Erythroblast (primary cell): ENCODE measurements at places on chromosomes 5 and 9.

- no peak for DNase-seq
Observed at GRCh38 chr5:55327281-55327680, 19.5 kb downstream of the MTREX start.

- no peak for DNase-seq
Observed at GRCh38 chr9:32823551-32823950, 40.2 kb downstream of the TMEM215 start.

- no peak for DNase-seq
Observed at GRCh38 chr9:97310023-97310422, 2.6 kb downstream of the CCDC180 start.

DNA sequence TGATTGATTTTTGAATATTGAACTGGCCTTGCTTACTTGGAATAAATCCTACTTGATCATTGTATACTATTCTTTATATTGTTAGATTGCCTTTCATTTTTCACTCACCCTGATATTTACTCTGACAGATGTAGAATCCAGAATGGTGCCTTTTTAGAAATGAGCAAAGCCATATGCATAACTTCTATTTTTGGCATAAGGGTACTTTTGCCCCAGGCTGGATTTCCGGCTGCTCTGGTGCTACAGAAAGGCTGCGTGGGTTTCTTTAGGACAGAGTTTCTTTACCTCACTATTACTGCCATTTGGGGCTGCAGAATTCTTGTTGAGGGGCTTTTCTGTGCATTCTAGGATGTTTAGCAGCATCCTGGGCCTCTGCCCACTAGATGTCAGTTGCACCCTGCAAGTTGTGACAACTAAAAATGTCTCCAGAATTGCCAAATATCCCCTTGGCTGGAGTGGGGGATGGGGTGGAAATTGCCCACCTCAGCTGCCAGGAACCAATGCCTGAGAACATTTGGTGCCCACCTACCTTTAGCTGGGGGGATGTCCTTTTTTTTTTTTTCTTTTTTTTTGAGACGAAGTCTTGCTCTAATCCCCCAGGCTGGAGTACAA, 50.1 kb downstream of the SLC36A1 start:
- DNase-seq = no peak

DNA sequence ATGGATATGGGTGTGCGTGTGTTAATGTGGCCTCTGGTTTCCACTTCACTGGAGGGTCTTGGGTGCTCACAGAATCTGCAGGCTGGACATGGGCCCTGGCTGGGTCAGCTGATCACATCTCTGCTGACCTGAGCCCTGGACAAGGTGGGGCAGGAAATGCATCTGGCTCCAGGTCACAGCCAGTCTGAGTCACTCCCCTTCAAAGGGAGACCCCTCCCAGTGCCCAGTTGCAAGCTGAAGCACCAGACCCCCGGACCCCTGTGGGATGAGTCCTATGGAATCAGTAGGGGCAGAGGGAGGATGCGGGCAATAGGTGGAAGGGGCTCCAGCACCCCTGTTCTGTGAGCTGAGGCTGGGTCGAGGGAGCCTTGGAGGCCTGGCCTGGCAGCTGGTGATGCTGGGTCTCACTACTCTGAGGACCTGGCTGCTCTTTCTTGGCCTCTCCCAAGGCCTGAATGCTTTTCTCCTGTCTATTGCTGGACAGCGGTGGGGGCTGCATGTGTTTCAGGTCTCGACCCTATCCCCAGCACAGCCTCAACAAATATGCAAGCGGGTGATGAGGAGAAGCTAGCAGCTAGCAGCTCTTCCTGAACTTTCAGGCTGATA, 54.5 kb downstream of the PHF2 start:
- no peak for DNase-seq

GRCh38 chr9:89842267-89842768, 237.5 kb downstream of the GADD45G start:
- no peak for DNase-seq

GRCh38 chr9:87516222-87516925, 18.7 kb downstream of the DAPK1 start:
- DNase-seq = peak; percentile 88

DNA sequence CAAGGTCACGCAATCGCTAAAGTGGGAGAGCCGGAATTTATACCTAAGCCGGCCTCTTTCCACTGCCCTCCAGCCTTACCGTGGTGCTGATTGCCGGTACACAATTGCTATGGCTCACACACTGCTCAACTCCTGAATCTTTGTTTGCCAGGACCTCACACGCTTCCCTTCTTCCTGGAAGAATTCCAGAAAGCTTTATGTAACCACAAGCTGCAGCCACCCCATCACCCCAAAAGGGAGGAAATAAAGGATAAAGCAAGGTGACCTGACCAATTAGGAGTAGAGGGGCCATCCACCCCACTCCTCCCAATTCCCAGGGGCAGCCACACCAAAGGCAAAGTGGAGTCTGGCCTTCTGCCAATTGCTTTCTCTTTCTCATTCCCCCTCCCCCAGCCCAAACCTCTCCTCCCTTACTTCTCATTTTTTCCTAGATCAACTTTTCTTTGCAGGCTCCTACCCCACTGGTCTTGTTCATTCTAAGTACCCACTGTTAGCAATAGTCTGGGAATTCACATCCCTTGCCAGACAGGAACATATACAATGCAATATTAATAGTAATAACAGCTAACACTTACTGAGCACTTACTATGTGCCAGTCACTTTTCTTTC, 18.0 kb upstream of the CDC23 start:
- no peak for DNase-seq

GRCh38 chr5:95572016-95572415, 17.1 kb downstream of the ARSK start:
- DNase-seq = no peak

DNA sequence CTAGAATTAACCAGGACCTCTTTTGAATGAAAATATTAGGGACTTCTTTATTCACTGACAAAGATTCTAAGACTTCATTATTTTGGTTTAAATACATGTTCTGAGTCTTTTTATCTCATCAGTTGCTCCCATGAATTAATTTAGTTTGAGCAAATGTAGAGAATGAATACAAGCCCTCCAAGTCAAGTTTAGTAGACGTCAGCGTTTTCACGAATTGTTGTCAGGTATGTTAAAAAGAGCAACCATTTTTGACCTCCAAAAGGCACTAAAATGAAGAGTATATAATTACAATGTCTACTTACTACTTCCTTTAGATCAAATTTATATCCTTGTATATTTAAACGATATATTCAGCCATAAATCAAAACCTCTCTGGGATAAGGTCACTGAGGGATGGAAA, 809.3 kb upstream of the CDH6 start:
- DNase-seq = no peak

DNA sequence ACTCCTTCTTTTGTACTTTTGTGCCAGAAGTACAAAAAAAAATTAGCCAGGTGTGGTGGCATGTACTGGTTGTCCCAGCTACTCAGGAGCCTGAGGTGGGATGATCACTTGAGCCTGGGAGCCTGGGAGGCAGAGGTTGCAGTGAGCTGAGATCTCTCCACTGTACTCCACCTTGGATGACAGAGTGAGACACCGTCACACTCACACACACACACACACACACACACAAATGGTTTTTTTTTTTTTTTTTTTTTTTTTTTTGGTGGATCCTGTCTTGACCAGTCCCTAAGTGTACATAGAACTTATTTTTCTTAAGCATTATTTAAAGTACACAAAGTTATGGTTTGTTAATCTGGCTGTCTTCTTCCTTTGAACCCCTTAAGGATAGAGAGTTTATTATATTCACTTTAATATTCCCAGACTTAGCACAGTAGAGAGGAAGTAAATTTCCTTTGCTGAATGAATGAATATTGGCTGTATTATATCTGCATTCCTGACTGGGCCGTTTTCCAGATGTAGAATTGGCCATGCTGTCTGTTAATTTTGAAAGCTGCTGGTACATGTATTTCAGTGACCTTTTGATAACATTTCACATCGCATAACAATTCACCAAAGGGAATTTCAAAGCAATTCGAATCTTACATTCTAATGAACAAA, 429.0 kb upstream of the ZNF608 start:
- DNase-seq = no peak

- DNase-seq = no peak
Observed at GRCh38 chr9:110619831-110620230, 40.3 kb upstream of the SVEP1 start.
